ENCODE measurements at places on chromosomes 11 and 22. TPM values are rescaled to one million over a fixed set of nuclear protein-coding genes. Genes with fewer than 3 reads are reported as not detected.
A peak's percentile ranks its signal among the peaks of the same experiment; 100 is the strongest.

The CASP12 gene
- 7.0 TPM for total RNA-seq

GRCh38 chr11:47020793-47021526, 84.4 kb downstream of the CSTPP1 start:
- no peak for DNase-seq

The RFPL1 gene
- not detected for total RNA-seq

The MEI1 gene
- 3.7 TPM for total RNA-seq

GRCh38 chr11:45154276-45154675, 7.8 kb downstream of the PRDM11 start:
- DNase-seq = no peak

DNA sequence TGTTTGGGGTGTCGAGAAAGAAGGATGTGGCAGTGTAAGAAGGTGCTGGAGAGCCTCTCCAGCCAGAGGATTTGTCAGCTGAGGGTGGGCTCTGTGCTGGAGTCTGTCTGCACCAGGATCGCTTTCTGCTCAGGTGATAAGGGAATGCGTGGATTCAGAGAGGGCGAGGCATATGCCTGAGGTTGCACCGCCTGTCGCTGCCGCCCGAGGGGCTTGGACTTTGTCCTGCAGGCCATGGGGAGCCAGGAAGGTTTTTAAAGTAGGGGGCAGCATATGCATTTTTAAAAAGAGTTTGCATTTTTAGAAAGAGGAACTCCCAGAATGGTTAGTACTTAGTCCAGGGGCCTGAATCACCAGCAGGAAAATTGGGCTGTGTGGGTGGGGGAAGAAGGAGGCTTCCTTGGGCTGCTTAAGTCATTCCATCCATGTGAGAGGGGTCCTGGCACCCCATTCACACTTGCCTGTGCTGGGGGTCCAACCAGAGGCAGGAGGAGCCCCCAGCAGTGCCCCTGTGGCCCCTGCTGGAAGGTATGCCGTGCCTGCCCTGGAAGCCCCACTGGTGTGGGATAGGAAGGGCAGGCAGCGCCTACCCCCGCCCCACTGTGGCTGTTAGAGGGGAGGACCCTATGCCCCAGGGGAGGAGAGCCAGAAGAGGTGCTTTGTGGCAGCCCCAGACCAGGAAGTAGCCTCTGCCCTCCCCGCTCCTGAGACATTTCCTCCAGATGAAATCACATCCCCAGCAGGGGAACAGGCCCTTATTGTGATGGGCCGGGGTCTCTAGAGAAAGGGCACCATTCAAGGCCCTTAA, 35.8 kb upstream of the MYRF start:
- peak; percentile 14 for DNase-seq

The JAML gene
- total RNA-seq = under 0.01 TPM

DNA sequence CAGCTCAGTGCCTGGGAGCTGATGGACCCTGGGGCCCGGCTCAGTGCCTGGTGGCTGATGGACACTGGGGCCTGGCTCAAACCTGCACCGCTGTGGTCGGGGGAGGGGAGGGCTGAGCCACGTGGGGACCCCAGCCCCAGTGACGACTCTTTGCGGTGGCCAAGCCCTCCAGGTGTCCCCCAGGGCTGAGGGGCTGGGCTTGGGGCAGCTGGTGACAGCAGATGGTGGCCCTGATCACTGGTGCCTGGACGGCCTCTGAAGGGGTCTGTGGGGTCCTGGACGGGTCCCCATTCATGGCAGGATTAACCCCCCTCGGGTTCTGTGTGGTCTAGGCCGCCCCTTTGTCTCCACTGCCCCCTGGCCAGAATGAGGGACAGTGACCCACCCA, 3.4 kb upstream of the MUC5B start:
- DNase-seq = no peak

The ADAMTS8 gene
- total RNA-seq = not detected

DNA sequence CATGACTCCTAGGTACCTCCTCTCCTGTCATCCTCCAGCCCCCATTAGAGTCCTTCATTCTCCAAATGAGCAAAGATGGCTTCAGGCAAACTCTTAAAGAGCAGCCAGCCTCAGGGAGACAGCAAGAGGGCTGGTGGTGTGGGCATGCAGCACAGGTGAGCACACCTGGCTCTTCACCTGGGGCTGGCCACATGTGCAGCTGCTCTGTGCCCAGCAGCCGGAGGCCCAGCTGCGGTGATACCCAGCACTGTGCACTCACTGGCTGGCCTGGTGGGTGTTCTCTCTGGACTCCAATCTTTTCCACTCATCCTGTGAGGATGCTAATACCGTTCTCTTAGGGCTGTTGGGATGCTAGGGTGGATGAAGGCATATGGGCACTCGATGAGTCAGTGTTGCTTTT, 106.1 kb upstream of the PARVA start:
- DNase-seq = no peak

DNA sequence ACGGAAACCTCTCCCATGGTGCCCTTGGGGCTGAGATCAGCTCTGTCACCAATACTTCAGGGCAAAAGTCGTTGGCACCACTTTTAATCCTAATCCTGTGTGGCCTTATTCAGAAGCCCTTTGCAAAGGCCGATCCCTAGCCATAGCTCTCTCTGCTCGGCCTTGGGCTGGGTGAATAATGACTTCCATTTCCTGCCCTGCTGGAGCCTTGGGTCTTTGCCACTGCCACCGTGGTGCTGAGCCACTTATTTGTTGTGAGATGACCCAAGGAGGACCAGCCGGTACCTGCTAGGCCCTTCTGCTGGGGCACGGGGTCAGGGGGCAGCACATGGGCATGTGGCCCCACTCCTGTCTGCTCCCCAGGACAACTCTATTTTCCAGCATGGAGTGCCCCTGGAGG, 188.2 kb downstream of the ST3GAL4 start:
- no peak for DNase-seq

The PRODH gene
- not detected for total RNA-seq

GRCh38 chr11:117876341-117877119, at the start of gene FXYD6:
FXYD6 (minus strand) TSS chr11:117876658; CDS start chr11:117842776, 33,882 bp downstream.
- no peak for DNase-seq

DNA sequence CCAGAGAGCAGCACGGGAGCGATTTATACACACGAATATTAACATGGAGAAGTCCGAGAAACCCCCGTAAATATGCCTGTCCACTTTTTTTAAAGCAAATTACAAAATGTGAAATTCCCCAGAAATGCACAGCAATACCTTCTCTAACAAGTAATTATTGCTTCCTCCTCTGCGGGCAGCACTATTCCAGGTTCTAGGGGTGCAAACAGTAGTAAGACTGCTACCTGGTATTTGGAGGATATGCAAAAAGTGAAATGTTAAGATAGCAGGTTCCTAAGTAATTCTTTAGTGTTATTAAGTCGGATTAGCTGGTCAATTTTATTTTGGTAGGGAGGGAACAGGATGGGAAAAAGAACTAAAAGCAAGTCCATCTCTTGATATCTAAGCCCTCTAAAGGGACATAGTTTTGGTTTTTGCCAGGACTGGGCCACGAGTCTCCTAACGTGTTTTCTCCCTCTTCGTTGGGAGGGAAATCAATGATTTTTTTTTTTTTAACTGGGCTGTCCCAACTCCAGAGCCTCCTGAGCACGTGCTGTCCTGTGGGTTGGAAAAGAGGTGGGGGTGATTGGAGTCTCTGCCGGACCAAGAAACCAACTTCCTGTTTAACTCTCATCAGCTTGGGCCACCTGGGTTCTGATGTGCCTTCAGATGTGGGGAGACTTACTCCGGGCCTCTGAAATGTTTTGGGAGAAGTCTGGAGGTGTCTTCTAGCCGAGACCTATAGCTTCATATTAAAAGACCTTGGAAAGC, 1.7 kb upstream of the XBP1 start:
- DNase-seq = no peak

The B4GALNT4 gene
- total RNA-seq = 0.89 TPM

DNA sequence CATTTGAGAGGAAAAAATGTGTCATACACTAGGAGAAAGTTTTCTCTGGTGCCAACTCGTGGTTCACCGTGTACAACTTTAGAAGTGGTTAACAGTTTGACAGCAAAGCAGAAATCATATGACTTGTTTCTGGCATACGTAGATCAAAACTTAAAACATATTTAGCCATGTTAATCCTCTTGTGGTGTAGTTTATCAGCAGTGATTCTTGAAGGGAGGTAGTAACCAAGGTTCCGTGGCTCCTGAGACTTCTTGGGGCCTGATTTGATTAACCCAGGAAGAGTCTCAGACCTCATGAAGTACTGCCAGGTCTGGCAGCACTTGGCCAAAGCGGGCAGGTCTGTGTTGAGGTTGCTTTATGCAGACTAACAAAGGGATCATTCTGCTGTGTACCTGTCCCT, 40.5 kb downstream of the SREBF2 start:
- no peak for DNase-seq

DNA sequence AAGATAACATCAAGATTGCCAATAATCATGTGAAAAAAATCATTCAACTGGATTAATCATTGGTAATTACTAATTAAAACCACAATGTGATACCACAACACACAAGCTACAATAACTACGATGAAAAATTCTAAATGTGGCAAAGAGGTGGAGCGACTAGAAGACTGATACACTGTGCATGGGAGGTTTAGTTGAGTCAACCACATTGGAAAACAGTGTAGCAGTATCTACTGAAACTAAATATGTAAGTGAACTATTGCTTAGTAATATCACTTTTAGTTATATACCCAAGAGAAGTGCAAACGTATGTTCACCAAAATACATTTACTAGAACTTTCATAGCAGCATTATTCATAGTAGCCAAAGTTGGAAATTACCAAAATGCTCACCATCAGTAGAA, 359.9 kb downstream of the ETS1 start:
- DNase-seq = no peak

DNA sequence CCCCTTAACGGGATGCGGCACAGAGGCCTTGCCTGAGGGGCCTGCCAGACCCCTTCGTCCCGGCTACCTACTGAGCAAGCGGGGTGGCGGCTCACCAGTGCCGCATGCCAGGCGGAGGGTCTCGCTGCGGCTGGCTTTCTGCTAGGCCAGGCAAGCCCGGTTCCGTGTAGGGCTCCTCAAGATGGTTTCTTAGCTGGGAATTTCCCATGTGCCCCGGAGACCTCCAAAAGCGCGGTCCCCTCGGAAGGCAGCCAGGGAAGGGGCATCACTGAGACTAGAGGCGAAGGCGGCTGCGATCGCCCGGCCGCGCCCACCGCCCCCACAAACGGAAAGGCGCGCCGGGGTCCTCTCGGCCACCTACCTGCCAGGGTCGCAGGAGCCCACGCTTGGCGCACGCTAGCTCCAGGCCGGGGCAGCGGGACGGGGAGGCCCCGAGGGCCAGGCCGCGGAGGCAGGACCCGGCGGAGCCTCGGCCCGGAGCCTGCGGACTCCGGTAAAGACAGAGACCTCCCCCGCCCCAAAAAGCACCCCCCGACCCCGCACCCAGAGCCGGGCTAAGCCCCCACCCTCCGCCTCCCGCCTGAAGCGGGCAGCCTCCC, 23.8 kb downstream of the MICAL3 start:
- no peak for DNase-seq

The CENPM gene
- total RNA-seq = 30.0 TPM

- no peak for DNase-seq
Observed at GRCh38 chr11:122007601-122008071, 108.4 kb downstream of the BLID start.

The OR51B4 gene
- not detected for total RNA-seq

- DNase-seq = no peak
Observed at GRCh38 chr11:24859801-24860300, 363.0 kb downstream of the LUZP2 start.

DNA sequence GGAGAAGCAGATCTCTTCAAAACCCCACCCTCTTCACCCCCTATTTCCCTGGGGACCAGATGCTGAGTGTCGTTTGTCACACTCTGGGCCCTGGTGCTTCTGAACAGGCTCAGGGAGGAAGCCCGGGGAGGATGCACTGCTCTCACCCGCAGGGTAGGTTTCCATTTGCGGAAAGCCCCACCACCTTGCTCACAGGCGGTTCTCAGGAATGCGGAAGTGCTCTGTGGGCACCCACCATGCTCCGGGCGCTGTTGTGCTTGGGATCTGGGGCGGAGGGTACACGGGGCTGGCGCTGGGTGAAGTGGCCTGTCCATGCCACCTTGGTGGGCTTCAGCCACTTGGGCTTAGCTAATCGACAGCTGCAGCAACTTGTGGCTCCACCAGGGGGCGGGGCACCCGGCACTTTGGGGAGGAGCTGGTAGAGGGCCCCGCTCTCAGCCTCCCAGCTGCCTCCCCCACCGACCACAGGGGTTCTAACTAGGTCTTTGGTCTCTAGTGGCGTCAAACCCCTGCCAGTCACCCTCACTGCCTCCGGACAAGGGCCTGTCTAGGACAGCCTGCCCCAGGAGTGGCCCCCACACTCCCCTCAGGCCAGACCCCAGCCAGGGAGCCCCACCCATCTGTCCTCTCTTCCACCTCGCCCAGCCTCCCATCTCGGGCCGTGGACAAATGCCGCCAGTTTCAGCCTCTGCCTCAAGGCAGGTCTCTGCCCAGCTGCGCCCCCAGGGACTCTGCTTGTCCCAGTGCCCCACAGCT, 7.4 kb downstream of the NDUFV1 start:
- DNase-seq = peak; percentile 41

DNA sequence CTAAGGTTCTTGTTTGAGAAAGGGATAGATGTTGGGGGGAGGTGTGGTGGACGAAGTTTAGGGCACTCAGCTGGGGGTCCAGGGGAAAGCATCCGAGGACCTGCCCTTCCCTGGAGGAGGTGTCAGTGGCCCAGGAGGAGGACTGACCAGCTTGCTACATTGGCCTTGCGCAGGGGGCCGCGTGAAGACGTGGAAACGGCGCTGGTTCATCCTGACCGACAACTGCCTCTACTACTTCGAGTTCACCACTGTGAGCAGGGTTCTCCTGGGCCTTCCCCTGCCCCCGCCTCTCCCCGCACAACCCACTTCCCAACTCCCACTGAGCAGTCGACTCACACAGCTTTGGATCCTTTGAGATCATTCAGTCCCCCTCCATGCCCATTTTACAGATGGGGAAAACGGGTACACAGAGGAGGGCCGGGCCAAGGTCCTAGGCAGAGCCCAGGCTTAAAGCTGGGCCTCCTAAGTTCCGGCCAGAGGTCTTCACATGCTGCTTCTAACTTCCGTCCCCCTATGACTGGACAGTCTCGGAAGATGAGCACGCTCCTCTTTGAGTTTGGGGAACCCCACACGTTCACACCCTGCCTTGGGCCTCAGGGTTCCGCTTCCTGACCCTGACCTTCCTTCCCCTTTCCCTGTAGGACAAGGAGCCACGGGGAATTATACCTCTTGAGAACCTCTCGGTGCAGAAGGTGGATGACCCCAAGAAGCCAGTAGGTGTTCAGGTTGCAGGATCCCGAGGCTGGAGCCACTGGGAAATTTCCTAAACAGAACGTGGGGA, 28.7 kb downstream of the CYTH4 start:
- no peak for DNase-seq

The CARD10 gene
- total RNA-seq = 55.6 TPM

GRCh38 chr22:21594865-21595452, 27.4 kb downstream of the UBE2L3 start:
- DNase-seq = no peak

The RIMBP3C gene
- 0.13 TPM for total RNA-seq

DNA sequence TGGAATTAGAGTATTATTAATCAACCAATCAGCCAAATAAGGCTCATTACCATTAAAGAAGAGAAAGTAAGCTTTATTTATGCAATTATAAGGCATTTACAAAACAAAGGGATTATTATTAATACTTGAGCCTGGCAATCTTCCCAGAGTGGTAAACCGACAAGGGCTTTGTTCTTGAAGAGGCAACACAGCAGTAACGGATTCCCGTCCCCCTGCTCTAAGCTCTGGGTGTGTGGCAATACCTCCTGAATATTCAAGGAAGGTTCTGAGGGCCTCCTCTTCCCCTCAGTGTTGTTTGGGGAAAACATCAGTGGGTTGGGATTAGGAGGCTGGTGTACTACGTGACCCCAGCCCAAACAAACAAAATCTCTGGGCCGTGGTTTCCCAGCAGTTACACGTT, 176.5 kb downstream of the TENM4 start:
- no peak for DNase-seq
